Suppressor macrophage treated with lipopolysaccharide for 1 hour (primary cell): ENCODE measurements at places on chromosomes 12 and 14.

DNA sequence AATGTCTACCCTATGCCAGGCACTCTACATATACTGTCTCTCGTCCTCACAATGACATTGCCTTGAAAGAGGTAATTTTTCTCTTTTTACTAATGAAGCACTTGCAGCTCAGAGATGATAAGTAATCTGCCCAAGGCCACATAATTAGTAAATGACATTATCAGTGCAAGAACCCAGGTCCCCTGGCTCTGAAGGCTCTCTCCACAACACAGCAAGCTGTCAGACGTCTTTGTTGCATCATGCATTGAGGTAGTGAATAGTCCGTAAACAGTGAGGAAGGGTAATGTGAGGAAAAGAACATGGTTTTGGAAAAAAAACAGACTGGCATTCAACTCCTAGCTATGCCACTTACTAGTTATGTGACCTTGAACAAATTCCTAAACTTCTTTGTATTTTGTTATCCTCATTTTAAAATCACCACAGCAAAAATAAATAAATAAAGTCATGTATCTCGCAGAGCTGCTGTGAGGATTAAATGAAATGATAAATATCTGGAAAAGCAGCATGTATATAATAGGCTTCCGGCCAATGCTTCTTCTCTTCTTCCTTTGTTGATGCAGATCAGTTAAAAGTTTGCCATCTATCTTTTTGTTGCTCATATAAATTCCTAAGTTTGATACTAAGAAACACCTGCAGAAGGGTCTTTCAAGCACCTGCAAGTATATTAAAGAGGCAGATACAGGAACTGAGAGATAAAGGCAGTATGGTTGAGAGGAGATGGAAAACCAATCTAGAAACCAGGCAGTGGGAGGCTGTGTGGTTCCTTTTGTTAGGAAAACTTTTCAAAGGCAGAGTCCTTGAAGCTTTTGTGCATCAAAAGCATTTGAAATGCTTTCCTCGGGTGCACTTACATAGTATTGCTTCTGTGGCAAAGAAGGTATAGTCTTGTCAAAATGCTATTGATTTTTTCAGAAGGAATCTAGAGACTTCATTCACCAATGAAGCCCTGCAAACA is 82.8 kb downstream of the BTG1 start:
- no peak for DNase-seq

- DNase-seq: peak; percentile 55
Measured at GRCh38 chr12:70719672-70720420, 82.6 kb upstream of the PTPRB start.

DNA sequence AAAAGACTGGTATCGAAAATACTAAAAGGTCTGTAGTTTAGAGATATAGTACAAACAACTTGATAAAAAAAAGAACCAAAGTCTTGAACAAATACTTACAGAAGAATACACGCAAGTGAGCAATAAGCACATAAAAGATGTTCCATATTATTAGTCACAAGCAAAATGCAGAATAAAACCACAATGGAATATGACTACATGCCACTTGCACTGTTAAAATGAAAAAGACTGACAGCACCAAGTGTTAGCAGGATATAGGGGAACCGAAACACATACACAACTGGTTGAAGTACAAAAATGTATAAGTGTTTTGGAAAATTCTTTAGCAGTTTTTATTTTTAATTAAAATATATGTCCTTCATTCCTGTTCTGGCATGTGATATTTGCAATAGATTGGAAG is 3.6 kb downstream of the CLEC2A start:
- DNase-seq: peak; percentile 59

- no peak for DNase-seq
Measured at GRCh38 chr12:111287125-111287900, 81.6 kb downstream of the PHETA1 start.

DNA sequence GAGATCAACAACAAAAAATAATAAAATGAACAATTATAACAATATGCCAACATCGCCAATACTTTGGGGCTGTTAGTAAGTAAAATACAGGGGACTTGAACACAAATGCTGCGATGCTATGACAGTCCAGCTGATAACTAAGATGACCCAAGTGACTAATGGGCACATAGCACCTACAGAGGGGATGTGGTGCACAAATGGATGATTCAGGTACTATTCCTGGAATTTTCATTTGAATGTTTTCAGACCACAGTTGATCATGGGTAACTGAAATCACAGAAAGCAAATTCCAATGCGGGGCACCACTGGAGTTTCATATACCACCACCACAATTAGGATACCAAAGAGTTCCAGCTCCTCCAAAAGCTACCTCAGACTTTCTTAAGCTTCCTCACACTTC is 82.9 kb downstream of the RCOR1 start:
- no peak for DNase-seq

GRCh38 chr12:25433581-25434325 is 119.3 kb downstream of the LMNTD1 start:
- no peak for DNase-seq

- no peak for DNase-seq
Measured at GRCh38 chr12:25194214-25194613, 746 bp downstream of the DNAI7 start.

- DNase-seq: no peak
Measured at GRCh38 chr12:96094201-96094600, 58.8 kb upstream of the LTA4H start.

DNA sequence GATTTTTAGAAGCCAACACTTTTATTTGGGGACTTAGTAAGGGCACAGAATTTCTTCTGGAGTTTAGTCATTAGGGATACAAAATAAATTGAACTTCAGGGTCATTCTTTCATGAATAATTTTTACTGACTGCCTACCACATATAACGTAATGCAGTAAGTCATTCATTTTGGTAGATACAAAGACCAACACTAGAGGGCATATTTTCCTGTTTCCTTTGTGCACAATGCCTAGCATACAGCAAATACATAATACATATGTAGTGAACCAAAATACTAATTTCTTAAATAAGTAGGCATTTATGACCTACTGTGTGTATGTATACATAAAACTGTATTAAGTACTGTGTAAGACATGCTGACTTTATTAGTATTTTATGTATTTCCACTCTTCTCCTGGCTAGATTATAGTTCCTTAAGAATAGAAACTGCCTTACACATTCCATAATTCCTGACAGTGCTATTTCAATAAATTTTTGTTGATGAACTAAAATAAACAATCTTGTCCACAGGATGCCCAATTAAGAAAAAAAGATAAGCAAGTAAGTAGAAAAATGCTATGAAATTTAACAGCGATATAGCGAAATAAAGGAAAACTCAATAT is 47.9 kb downstream of the PPP1R12A start:
- peak; percentile 56 for DNase-seq

DNA sequence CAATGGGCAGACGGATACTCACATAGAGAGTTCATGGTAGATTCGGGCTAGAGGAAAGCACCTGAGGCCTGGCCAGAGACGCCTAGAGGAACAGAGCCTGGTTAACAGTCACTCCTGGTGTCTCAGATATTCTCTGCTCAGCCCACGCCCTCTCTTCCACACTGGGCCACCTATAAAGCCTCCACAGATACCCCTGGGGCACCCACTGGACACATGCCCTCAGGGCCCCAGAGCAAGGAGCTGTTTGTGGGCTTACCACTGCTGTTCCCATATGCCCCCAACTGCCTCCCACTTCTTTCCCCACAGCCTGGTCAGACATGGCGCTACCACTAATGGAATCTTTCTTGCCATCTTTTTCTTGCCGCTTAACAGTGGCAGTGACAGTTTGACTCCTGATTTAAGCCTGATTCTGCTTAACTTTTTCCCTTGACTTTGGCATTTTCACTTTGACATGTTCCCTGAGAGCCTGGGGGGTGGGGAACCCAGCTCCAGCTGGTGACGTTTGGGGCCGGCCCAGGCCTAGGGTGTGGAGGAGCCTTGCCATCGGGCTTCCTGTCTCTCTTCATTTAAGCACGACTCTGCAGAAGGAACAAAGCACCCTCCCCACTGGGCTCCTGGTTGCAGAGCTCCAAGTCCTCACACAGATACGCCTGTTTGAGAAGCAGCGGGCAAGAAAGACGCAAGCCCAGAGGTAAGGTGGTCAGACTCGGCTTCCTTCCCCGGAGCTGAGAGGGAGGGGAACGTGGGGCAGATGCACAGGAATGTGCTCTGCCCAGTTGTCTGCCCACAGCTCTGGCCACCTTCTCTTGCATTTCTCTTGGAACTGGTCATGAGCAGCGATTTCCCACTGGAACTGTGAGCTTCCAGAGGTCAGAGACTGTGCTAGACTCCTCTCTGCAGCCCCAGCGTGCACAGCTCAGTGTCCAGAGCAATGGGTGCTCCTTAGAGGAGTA is at the start of gene CD4:
TSS of gene CD4 (plus strand) at position 557 of the 953 bp plus-strand sequence. CDS start 10,611 bp downstream, outside the sequence.
- DNase-seq: peak; percentile 80
